ENCODE measurements at places on chromosomes 13 and 19.

DNA sequence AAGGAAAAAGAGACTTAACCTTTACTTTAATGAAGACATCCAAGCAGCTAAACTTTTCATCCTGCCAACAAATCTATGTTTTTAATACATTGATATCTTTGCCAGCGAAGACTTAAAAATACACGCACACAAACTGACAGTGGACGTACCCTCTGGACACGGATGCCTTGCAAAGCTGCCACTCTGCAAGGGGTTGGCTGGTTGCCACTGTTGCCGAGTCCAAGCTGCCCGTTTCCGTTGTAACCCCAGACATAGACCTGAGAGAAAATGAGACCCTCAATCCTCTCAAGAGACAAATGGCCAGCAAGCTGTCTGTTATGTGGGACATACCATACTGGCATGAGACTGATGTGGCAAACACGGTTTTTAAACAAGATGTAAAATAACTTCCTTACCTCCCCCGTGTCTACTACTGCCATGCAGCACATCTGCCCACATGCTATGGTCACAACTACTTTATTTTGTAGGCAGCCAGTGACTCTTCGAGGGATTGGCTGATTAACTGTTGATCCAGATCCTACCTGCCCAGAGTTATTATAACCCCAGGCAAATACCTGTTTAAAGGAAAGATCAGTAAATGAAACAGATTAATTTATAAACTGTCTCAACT, 21.2 kb downstream of the RCBTB2 start:
- DNase-seq, result no peak

DNA sequence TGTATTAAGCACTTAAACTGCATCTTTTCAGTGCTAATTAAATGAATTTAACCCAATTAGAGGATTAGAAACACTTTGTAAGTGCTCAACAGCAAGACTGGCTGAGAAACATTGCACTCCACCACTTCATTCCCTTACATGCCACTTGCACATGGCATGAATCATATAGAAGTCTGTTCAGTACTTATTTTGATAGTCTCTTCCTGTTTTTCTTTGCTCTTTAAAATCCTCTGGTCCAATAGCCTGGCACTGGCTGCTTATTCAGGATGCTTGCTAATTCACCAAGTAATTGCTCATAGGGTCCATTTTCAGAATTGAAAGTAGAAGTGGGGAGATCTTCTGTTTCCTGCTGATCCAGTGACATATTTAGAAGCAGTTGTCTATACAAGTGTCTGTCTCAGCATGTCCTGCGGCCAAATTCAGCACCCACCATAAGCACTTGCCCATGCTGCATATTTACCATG, 900.1 kb downstream of the PCDH9 start:
- no peak for DNase-seq

DNA sequence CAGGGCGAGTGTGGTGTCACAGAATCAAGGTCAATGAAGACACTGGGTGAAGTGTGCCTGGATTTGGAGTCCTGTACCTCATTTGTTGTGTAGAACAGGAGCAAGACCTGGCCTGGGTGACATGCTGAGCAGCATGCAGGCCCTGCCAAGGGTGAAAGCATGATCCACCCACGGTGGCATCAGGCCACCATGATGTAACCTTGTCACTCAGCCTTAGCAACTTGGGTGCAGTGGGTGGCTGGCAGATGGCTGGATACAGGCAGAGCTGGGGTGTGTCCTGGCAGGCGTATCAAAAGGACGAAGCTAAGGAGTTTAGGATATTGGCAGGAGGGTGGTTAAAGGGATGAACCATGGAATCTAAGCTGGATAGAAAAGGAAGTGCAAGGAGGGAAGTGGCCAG, 10.3 kb downstream of the THSD1 start:
- no peak for DNase-seq

- no peak for DNase-seq
These were observed 29.2 kb downstream of the PIP5K1C start for GRCh38 chr19:3670796-3671679.

GRCh38 chr13:95643571-95643935, 953 bp downstream of the DZIP1 start:
- DNase-seq, result no peak

DNA sequence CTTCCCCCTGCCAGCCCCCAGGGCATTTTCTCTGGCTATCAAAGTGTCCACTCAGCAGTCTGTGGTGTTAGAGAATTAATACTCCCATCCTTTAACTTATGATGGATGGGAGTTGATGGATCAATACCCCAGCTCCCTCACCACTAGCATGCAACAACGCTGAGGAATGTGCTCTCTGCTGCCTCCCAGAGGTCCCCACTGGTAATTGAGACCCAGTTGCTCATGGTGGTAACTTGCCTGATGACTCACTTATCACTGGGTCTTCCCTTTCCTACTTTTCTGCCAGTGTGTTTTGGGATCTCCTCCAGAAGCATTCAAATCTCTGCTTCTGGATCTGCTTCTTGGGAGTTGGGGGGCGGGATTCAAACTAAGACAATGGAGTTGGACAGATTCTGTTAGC, 20.3 kb upstream of the CACNA1A start:
- no peak for DNase-seq

DNA sequence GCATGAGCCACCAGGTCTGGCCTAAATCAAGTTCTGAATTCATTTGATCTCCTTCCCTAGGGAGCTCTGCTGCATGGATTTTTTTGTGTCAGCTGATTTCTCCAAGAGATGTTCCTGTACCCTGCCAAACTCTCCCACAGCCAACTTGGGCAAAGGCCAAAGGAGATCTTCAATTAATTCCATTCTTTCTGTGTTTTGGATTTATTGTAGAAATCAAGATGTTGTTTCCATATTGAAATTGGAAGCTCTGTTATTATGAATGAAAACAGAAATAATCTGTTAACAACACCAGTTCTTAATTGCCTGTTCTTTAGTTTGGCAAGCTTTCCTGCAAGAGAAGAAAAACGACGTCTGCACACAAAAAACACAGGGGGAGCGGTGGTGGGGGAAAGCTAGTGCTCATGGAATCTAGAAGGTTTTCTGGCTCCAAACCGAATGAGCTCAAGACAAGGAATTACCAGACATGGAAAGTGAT, 86.5 kb upstream of the ABCC4 start:
- DNase-seq, result peak; percentile 5

DNA sequence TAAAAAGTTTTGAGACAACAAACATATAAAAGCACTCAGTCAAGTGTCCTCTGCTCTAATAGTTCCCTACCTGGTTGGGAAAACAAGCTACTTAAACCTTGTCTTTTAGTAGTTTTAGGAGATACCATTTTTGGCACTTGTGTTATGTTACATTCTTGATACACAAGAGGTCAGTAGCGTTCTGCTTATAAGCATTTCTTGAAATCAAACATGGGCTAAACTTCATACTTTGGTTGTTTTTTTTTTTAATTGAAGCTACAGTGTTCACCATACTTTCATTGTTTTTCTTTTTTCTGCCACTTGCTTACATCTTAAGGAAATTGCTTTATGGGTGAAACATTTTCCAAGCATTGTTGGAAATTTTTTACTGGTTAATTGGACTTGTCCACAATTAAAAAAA, 12.9 kb downstream of the NHLRC3 start:
- no peak for DNase-seq

DNA sequence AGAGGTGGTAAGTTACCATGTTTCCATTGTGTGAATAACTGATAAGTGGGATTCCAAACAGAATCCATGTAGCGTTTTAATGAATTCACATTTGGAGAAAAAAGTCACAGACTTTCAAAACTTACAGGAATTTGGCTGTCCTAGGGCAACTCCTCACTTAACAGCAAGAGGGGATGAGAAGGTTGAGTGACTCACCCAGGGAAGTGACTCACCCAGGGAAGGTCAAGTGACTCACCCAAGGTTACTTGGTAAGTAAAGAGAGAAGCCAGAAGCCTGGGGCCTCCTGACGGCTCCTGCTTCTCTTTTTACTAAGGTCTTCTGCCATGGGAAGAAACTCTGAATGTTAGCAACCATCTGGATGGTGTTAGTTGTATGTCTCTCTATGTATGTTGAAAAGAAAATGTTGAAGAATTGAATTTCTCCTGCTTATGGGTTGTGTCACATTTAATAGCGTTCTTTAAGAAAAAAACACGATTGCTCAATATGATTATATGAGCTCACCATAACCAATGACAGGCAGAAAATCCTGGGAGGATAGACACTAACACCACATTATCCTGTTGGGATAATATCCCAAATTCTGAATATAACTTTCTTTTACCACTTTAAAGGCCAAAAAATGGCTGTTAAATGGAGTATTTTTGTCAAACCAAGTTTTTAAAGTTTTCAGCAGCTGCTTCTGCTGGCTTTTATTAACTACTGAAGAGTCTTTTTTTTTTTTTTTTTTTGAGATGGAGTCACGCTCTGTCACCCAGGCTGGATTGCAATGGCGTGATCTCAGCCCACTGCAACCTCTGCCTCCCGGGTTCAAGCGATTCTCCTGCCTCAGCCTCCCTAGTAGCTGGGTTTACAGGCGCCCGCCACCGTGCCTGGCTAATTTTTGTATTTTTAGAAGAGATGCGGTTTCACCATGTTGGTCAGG, 195.6 kb downstream of the GGACT start:
- DNase-seq, result no peak

- DNase-seq, result no peak
These were observed 41.8 kb upstream of the DCUN1D2 start for GRCh38 chr13:113532156-113532806.

DNA sequence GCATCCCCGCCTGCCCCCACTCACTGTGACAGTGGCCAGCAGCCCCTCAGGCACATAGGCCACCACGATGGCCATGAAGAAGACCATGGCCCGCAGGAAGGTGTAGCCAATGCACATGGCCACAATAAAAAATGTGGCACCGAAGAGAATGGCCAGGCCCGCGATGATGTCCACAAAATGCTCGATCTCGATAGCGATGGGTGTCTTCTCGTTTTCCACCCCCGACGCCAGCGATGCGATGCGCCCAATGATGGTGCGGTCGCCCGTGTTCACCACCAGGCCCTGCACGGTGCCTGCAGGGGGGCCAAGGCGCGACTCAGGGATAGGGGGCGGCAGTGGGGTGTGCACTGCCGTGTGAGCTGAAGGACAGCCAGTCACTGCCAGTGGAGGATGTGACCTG, 3.7 kb downstream of the ATP4A start:
- no peak for DNase-seq

DNA sequence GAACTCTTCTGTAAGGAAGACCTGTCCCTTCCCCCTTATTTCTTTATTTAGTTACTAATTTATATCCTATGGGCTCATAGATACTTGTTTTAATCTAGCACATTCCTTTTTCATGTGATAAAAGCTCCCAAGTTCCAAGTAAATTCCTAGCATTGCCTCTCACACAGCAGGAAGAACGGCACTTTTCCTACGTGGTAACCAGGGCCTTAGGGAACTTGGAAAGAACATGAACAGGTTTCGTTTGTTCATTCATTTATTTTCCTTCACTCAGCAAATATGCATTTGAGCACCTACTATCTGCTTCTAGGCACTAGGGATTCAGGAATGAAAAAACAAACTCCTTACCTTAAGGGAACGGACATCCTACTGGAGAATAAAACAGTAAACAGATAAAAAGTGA, 125.1 kb downstream of the SIPA1L3 start:
- DNase-seq, result no peak

GRCh38 chr13:40178130-40178529, 488.3 kb downstream of the FOXO1 start:
- DNase-seq, result no peak

DNA sequence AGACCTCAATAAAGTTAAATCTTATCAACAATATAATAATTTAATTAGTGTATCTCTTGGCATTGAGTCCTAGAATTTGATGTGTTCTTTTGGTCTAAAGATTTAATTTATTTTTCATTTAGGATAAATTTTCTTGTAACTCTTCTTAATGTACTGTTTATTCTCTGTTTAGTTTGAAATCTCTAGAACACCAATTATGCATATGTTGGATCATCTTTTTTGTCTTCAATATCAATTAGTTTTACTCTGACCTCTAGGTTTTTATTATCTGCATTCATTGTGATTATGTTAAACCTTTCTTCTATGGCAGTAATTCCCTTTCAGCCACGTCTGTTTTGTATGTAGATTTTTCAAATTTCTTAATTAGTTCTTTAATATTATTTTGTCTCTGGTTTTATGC, 93.8 kb upstream of the ARHGEF7 start:
- no peak for DNase-seq

DNA sequence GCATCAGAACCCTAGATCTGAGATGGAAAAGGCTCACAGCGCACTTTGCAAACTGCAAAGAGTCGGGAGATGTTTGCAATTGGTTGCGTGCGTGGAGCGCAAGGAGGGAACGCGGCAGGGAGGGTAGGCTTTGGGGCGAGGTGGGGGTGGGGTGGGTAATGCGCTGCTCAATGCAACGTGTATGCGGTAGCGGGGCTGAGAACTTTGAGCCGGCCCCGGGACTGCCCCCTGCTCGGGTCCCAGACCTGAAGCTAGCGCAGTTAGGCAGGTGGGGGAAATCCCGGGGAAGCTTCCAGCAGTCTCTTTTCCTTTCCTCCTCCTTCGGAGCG, 971 bp downstream of the FOSB start:
- no peak for DNase-seq

GRCh38 chr13:29713839-29714238, 118.4 kb upstream of the SLC7A1 start:
- no peak for DNase-seq

DNA sequence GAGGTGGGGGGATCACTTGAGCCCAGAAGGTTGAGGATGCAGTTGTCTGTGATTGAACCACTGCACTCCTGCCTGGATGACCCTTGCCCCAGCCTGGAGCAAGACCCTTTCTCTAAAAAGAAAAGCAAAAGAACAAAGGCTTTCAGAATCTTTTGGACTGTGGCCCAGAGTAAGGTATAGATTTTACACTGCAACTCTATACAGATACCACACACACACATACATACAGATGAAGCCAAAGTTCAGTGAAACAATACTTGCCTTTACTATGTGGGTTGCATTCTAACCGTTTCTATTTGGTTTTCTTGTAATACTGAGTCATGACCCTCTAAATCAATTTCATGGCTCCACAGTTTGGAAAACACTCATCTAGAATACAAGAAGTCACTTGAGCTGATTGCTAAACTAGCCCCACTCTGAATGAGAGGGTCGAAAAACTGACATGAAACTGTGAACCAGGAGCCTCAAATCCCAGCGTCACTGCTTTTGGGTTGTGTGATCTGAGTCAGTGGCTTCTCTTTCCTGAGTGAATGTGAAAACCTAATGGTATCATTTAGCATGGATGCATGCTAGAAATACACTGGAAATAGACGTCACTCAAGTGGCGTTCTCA, 756.1 kb downstream of the UQCRFS1 start:
- no peak for DNase-seq

GRCh38 chr13:102470283-102470917, 68.6 kb upstream of the FGF14 start:
- DNase-seq, result no peak

- no peak for DNase-seq
These were observed 7.2 kb upstream of the RHPN2 start for GRCh38 chr19:33071887-33072286.

- DNase-seq, result no peak
These were observed 717.9 kb downstream of the DIAPH3 start for GRCh38 chr13:59445812-59446211.

- DNase-seq, result no peak
These were observed 108.8 kb downstream of the KCNRG start for GRCh38 chr13:50123862-50124535.

- DNase-seq, result no peak
These were observed 13.0 kb upstream of the USP29 start for GRCh38 chr19:57106722-57107235.
